Activated gamma-delta T cell treated with Interleukin-2 at 50 U/mL for 16 hours (primary cell): ENCODE measurements at places on chromosomes 12 and 14.

DNA sequence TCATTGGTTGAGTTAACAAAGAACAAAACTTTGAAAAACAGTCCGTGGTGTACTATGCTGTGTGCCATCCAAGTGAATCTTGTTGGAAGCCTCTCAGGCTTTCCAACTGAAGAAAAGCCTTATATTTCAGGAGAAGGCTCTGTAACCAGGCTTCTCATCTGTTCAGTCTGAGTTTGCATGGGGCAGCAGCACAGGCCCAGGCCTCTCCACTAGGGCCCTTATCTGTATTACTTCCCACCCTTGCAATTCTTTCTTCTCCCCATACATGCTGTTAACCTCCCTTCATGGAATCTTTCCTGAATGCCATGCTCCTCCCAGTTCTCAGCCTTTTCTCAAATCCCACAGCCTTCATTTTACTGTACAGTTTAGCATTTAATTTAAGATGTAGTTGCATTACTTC, 28.3 kb downstream of the FRMD6 start:
- no peak for DNase-seq

GRCh38 chr14:75069811-75070145, 337 bp downstream of the ZC2HC1C start:
- no peak for DNase-seq

- DNase-seq: no peak
Measured at GRCh38 chr12:124233846-124234640, 60.9 kb upstream of the RFLNA start.

DNA sequence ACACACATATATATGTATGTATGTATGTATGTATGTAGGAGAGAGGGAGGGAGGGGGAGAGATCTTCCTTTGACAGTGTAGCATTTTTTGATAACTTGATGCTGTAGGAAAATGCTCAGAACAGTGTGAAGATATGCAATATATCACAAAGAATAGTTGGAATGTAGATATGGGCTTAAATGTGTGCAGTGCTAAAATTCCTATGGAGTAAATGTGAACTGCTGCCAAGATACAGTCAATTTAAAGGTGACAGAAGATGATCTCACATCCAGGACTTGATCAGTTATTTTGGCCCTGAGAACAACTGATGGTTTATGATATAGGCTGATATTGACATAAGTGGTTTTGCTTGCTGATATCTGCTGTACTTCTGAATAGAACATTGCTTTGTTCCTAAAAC, 84.2 kb downstream of the DAAM1 start:
- DNase-seq: no peak

DNA sequence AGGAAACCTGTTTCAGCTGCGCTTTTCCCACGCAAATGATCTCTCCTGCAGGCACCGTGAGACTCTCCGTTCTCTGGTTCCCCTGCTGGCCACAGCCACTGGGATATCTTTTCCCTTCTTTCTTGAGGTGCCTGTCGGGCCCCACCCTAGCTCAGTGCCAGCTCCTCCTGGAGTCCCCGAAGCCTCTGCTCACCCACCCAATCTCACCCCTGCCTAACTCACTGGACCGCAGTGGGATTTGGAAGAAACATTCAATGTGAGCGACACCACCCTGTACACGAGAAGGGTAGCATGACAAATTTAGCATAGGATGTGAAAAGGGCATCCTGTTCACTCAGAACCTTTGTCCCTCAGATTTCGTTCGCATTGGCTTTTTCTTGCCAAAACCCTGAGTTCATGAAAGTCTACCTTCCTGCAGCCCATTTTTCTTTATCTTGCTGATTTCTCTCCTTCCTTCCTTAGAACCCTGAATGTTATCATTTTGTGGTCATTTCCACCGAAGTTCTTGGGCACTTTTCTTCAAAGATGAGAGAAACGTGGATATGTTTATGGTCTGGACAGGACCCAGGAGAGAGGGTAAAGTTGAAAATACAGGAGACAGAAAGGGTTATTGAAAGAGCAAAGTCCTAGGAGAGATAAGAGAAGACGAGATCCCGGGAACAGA, 63.6 kb upstream of the ELK3 start:
- no peak for DNase-seq
